ENCODE measurements at places on chromosomes 13 and 19.
A peak's percentile ranks its signal among the peaks of the same experiment; 100 is the strongest.

GRCh38 chr13:35599384-35599783, 122.9 kb upstream of the MAB21L1 start:
- DNase-seq, result no peak

GRCh38 chr19:617551-618246, 15.6 kb downstream of the POLRMT start:
- DNase-seq, result no peak

GRCh38 chr19:18364826-18365528, 21.0 kb upstream of the GDF15 start:
- peak; percentile 99 for DNase-seq

- DNase-seq, result no peak
Measured at GRCh38 chr13:39385621-39386231, 217.3 kb downstream of the LHFPL6 start.

GRCh38 chr19:46068345-46069258, 27.8 kb upstream of the IGFL4 start:
- peak; percentile 83 for DNase-seq

DNA sequence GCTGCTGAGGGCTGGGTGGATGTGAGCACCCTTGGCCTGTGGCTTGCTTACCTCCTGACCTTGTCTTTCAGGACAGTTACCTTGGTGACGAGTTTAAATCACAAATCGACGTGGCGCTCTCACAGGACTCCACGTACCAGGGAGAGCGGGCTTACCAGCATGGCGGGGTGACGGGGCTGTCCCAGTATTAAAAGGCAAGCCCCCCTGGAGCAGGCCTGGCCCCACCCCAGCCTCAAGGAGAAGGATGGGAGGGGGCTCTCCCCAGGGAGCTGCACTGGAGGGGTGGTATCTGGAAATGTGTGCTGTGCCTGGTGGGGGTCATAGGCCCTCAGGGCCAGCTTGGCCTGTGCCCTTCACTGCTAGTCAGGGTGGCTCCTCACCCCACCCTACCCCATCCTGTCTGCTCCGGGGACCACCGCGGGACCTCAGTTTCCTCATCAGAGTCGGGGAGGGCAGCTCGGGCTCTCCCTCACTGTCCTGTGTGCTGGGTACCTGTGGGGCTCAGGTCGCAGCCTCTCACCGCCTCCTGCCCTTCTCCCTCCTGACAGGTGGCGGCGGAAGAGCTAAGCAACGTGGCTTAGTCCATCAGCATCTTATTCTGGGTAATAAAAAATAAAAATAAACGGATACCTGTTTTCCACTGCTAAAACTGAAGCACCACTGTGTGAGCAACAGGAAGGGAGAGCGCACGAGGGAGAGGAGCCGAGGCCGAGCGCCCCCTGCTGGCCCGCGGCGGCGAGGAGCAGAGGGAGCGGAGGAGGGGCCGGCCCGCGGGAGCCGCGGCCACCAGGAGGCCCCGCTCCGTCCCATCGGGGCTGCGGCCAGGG, 29.8 kb downstream of the CERS1 start:
- no peak for DNase-seq

- DNase-seq, result no peak
Measured at GRCh38 chr13:112783135-112783977, 93.5 kb downstream of the ATP11A start.

DNA sequence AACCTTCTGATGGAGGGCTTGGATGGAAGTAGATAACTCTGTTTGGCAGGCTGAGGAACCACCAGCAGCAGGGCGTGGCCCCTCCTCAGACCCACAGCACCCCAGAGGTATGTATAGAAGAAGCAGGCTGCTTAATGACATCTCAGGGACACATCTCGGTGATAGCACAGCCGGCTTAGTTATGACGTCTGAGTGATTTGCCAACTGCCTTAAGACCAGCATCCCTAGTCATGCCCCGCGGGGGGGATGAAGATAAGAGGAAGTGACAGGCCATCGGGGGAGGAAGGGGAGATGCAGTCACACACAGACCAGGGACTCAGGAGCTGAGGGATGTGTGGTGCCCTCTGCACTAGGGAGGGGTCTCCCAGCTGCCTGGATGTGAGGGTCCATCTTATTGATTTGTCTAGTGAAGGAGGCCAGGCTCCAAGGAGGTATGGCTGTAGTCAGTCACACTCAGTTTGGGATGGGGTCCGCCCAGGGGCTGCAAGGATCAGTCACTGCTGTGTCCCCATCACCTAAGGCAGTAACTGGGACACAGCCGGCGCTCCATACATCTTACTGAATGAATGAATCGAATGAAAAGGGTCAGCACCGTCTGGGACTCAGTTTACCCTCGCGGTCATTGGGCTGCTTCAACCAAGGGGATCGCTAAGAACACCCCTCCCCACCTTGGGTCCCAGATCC, 19.2 kb upstream of the ERCC1 start:
- no peak for DNase-seq

- DNase-seq, result no peak
Measured at GRCh38 chr19:32910094-32910493, 40.5 kb upstream of the SLC7A9 start.

- DNase-seq, result no peak
Measured at GRCh38 chr13:72728290-72728605, 525 bp downstream of the BORA start.

DNA sequence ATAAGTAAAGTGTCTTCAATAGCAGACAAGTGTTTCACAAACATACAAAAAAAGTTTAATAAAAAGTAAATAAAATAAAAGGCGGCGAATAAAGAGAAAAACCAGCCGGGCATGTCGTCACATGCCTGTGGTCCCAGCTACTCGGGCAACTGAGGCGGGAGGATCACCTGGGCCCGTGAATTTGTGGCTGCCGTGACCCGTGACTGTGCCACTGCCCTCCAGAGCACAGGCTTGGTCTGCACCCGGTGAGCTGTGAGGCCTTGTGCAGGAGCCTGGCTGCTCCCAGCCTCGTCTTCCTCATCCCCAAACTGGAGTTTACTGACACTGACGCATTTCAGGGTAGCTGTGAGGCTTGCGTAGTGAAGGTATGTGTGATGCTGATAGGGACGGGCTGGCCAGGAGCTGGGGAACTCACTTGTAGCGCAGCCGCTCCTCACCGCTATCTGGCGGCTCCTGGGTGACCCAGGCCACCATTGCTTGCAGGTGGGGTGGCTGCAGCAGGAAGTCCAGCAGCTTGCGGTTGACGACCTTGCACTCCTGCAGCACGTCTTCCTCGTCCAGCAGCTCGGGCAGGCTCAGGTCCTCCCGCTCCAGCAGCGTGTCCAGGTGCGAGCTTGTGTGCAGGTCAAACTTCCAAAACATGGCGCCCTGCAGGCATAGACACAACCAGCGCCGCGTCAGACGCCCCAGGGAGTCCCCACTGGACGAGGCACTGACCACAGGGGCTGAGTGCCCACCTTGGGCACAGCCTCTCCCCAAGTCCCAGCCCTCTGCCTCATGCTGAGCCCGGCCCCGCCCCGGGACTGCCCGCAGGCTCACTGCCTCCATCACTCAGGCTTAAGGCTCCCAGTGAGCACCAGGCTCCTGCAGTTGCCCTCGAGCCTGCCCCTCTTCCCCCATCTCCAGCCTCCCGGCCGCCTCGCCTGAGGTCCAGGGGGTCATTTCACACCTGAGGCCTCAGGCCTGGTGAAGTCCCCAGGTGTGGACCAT, 12.1 kb downstream of the PPP6R1 start:
- no peak for DNase-seq

- DNase-seq, result no peak
Measured at GRCh38 chr19:44810234-44811121, 1.6 kb downstream of the BCAM start.

All from BJ (cell line).